ENCODE measurements at places on chromosomes 12 and 14.

DNA sequence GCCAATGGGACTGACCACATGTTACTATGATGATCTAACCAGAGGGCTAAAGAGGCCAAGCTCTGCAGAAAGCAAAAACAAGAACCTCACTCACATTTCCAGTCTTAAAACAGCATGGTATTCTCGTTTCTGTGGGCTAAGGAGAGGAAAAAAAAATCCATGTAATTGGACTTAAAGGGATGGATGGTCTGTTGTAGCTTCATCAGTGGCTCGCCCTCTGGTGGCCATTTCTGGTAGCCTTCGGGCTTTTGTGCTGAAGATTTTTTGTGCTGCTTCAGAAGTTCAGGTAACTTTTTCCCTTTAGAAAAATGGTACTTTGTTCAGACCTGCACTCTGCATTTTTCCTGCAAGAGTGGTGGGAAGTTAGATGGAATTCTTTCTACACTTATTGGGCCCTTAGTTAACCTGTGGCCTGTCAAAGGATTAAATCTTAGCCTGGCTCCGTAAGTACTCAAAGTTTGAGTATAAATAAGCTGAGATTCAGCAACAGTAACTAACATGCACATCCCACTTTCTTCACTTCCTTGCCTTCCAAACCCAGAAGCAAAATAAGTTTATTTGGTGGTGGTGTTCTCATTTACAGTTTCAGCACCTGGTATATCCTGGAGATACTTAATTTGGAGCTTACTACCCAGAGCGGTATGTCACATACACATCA is 22.3 kb downstream of the DCAF4 start:
- no peak for DNase-seq

- no peak for DNase-seq
Observed at GRCh38 chr12:115914122-115914521, 363.4 kb downstream of the MED13L start.

DNA sequence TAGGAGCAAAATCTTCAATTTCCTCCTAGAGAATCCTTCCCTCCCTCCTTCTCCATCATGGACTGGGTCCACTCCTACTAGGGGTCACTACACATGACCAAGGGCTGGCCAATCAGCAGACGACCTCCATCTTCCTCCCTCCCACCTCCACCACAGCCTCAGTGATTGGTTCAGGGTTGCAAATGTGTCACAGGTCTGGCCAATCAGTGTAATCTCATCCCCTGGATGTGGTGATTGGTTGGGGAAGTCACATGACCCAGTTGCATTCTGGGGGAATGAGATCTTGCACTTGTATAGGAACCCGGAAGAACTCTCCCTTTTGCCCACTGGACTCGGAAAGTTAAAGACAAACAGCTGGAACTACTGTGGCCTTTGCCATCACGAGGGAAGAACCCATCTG is 169.2 kb downstream of the PIWIL1 start:
- no peak for DNase-seq

- DNase-seq = no peak
Observed at GRCh38 chr14:61573748-61574513, 121.4 kb upstream of the HIF1A start.

DNA sequence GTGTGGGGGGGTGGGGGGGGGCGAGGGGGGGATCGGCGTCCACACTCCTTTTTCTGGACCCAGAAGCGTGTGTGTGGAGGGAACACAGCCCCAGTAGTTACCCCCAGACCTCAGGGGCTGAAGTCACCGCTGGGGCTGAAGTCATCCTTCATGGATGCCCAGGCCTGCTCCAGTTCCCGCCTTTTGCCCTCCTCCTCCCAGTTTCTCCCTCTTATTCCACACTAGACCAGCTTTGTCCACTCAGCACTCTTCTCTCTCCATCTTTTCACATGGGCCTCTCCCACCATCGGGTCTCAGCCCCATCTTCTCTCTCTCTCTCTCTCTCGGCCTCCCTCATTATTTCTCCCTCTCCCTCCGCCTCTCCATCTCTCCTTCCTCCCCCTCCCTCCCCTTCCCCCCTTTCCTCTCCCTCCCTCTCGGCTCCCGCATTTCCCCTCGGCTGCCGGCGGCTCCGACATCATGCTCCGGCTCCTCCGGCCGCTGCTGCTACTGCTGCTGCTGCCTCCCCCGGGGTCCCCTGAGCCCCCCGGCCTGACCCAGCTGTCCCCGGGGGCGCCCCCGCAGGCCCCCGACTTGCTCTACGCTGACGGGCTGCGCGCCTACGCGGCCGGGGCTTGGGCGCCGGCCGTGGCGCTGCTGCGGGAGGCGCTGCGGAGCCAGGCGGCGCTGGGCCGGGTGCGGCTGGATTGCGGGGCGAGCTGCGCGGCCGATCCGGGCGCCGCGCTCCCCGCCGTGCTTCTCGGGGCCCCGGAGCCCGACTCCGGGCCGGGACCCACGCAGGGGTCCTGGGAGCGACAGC is at the start of gene P3H3:
Gene P3H3 (plus strand): TSS at position 426 of the 799 bp plus-strand sequence. CDS start 34 bp downstream, at position 460.
- DNase-seq = no peak

DNA sequence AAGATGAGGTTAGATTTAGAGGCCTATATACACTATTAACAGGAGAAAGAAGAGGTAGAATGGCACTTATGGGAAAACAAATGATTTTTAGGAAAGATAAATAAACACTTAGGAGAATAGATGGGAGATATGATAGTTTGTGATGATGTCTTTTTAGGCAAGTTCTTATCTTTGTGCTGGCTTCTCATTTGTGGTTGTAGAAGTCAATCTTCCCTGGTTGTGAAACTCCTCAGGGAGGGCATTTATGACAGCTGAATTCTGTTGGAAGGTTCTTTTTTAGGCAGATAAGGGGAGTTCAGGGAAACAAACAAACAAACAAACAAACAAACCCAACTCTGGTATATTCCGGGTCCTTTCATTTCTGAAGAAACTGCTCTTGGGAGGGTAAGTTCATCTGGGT is 311.8 kb downstream of the AEBP2 start:
- no peak for DNase-seq

- DNase-seq = no peak
Observed at GRCh38 chr14:93030761-93031160, 85.0 kb downstream of the ITPK1 start.

DNA sequence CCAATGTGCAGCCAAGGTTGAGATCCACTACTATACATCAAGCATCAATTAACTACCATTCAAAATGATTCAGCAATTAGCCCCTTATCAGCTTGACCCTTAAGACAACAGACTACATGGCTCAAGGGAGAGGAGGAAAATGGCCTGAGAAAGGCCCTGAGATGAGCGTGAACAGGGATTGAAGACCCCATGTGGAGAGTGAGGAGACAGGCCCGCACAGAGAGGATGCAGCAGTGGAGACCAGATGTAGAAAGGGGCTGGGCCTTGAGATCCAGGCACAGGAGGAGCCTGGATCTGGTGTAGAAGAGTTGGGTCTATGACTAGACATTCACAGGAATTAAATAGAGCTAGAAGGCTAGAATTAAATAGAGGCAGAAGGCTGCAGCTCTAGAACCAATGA is 229.1 kb downstream of the MON2 start:
- no peak for DNase-seq

- DNase-seq = no peak
Observed at GRCh38 chr12:130714591-130715149, 1.4 kb downstream of the RIMBP2 start.

DNA sequence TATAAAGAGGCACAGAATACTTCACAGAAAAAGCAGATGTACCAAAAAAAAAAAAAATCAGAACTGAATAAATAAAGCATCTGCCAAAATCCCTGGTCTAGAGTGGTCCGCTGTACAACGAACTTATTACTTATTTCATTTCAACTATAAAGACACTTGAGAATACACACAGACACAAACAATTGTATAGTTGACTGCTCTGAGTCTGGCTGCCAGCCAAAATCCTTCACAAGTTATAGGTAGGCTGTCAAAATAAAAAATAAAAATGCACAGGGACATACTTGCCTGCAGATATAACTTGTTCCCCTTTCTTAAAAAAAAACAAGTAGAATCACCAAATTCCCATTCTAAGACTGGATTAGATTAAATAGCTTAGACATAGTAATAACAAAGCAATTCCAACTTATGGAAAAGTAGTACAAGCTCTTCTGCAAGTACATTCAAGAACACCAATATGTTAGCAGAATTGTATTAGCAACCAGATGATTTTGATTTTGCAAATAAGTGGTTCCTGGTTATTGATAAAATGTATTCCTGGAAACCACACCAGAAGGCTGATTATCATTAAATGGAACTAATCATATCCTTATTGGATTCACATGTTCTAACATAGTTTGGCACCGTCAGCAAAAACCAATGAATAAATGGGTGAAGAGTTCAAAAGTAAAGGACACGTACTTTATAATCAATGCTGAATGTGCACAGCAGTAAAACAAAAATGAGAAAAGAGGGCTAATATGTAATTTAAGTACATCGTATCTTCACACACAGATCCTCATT is 248.5 kb downstream of the NELL2 start:
- DNase-seq = no peak

DNA sequence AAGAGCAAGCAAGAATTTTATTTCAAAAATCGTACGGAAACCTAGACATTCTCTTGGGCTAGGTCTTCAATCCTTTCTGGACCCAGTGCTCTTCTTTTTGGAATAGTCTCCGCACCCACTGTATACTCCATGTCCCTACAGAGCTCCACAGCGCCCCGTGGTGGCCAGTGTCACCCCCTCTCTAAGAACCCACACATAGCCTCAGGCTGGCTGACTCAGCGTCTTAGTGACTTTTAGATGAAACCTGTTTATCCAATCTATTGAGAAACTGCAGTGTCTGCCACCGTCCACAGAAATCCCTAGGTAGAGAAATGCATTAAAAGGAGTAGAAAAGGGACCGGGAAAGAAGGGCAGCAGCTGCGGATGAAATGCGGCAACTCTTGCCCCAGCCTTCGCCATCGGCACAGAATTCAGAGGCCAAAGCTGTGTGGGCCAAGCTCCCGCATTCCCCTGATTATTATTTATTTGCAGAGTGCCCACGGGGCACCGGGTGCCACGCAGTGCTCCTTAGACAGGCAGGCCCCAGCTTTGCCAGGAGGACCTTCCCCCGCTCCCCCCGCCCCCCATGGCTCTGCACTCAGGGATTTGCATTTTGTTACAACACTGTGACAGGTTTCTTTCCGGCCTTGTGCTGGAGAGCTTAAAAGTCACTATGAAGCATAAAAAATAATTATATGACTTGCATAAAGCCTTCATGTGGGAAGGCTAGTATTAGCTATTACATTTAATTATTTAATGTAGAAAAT is 170.1 kb upstream of the FKBP4 start:
- DNase-seq = no peak

GRCh38 chr12:6540181-6540877 is 6.0 kb downstream of the GAPDH start:
- DNase-seq = peak; percentile 49

GRCh38 chr14:100824091-100824551 is 1.8 kb upstream of the MEG3 start:
- DNase-seq = no peak

DNA sequence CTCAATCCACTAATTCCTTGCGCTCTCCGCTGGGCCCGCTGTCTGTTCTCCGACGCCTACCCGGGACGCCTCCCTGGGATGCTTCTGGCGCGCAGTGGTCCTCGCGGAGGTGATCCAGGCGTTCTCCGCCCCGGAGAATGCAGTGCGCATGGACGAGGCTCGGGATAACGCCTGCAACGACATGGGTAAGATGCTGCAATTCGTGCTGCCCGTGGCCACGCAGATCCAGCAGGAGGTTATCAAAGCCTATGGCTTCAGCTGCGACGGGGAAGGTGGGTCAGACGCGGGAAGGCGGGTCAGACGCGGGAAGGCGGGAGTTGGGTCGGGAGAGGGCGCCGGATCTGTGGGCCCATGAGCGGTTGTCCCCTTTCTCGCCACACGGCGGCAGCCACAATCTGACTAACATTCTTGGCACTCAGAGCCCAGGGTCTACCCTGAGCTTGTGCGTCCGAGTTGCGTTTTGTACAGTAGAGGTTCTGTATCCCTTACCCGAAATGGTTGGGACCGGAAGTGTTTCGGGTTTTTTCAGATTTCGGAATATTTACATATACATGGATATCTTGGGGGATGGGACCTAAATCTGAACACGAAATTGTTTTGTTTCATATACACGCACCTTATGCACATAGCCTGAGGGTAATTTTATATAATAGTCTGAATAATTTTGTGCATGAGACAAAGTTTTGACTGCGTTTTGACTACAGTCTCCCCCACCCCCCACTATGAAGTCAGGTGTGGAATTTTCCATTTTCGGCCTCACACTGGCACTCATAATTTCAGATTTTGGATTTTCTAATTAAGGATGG is 762 bp downstream of the C12orf57 start:
- DNase-seq = peak; percentile 78

All from CMK (cell line).